Stimulated activated CD4-positive, alpha-beta T cell treated with anti-CD3 and anti-CD28 coated beads, TNF-alpha, amount 100 ng/mL, for 24 hours (primary cell): ENCODE measurements at places on chromosomes 4 and X.

- DNase-seq = no peak
Measured at GRCh38 chr4:178937130-178937529, 1494.9 kb upstream of the AGA start.

DNA sequence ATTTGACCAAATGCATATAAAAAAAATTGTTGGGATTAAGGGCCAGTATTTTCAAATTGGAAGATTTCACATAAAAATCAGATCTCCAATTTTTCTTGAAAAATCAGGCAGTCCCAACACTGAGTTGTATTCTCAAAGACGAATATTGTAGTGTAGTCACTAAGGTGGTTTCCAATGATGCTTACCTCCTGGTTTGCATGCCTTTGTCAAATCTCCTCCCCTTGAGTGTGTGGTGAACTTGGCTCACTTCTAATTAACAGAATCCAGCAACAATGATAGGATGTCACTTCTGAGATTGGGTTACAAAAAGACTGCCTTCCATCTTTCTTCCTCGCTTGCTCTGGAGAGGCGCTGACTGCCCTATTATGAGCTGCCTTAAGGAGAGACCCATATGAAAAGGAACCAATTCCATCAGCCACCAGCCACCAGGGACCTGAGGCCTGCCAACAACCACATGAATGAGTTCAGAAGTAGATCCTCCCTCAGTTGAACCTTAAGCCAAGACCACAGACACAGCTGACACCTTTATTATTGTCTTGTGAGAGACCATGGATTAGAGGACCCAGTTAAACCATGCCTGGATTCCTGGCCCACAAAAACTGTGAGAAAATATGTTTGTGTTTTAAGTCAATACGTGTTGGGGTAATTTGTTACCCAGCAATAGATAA is 31.2 kb upstream of the TSPAN5 start:
- no peak for DNase-seq

DNA sequence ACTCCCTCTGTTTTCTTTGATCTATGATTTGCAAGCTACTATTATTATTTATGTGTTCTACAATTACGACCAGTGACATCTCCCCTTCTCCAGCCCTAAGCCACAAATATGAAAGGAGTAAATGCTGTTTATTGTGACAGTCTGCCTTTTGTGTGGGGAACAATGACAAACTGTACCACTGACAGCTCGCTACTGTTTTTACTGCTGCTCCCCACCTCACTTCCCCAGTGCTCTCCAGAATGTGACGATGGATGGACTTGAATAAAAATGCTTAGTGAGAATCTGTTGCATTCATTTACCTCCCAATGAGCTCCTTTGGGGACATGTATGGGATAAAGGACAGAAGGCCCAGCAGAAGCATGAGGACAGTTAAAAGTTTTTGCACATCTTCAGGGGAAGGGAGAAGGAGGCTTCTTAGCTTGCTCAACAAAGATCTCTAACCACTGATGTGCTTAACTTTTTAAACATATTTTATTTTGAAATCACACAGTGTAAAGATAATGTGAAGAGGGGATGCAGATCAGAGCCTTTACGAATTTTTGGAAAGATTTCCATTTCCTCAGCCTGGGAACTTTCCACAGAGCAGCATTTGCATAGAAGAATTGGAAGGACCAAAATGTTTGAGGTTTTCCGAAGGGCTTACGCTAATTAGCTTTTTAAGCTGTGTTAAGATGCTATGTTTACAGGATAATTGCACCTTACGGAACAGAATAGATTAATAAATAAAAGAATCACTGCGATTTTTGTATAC is 485.1 kb upstream of the TENM3 start:
- no peak for DNase-seq

GRCh38 chrX:101729986-101730385 is 70.3 kb upstream of the ARMCX2 start:
- DNase-seq = no peak

- DNase-seq = no peak
Measured at GRCh38 chrX:111039606-111040005, 56.4 kb upstream of the PAK3 start.

DNA sequence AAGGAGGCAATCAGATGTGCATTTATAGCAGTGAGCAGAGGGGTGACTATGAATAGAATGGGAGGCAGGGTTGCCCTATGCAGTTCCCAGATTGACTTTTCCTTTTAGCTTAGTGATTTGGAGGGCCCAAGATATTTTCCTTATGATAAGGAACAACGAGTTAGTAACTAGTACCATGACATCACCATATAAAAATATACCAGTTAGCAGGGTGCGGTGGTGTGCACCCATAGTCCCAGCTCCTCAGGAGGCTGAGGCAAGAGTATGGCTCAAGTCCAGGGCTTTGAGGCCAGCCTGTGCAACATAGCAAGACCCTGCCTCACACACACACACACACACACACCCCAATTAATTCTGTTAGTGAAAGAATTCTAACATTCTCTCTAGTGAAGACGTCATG is 53.0 kb downstream of the IL13RA2 start:
- no peak for DNase-seq

DNA sequence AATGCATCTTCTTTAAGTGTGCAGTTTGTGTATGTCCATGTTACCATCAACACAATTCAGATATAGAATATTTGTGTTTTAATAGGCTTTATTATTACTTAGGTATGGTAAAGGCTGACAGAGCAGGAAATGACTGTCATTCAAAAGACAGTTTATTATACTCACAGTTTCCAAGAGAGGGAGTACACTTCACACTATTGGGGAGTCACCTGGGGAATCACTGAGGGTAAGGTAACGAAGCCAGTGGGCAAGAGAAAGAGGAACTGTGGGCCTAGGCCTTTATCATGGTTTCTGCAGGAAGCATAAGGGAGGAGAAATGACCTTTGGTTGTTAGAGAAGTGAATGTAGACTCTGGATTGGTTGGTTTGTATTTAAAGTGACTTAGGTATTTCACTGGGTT is 235.1 kb upstream of the HCCS start:
- no peak for DNase-seq

GRCh38 chr4:101850698-101851097 is 60.2 kb downstream of the BANK1 start:
- DNase-seq = no peak

DNA sequence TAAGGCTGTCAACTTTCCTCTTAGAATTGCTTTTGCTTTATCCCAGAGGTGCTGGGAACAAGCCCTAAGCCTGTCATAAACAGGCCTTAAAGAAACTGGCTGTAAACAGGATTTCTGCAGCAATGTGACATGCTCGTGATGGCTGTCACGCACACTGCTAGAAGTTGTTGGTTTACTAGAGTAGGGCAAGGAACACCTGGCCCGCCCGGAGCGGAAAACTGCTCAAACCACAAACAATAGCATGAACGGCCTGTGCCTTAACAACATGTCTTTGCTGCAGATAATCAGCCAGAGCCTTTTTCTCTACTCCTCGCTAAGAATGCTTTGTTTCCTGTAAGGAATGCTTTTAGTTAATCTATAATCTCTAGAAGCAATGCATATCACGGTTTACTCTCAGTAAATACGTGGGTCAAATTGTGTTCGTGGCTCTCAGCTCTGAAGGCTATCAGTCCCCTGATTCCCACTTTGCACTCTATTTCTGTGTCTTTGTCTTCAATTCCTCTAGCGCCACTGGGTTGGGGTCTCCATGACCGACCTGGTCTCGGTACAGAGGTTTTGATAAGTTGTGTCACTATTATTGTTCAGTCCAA is 318.3 kb downstream of the GLUD2 start:
- DNase-seq = no peak

DNA sequence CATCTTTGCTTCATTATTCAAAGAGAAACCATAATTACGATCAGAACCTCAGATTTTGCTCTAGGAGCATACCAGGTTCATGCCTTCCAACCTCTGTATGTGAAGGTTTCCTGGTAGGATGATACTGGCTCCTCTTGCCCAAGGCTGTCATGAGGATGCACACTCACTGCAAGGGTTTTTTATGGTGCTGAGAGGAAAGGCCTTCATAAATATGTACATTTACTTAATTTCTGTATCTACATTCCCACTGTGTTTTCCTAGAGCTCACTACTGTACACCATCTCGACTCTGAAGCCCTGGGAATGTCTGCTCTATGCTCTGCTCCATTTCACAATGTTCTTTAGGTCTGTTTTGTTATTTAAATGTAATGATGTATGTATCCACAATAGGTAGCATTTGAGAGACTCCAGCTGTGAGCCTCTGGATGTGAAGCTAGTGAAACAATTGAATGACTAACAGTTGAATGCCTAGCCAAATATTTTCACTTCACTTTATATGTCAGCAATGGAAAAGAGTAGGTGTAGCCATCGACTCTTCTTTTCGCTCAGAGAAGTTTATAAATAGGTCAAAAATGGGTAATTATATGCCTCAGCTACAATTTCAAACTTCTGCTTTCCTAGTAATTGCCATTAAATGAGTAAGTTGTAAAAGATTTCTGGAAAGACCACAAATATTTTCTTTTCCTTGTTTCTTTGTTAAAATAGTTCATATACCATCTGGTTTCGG is 228.0 kb downstream of the PALLD start:
- DNase-seq = no peak

DNA sequence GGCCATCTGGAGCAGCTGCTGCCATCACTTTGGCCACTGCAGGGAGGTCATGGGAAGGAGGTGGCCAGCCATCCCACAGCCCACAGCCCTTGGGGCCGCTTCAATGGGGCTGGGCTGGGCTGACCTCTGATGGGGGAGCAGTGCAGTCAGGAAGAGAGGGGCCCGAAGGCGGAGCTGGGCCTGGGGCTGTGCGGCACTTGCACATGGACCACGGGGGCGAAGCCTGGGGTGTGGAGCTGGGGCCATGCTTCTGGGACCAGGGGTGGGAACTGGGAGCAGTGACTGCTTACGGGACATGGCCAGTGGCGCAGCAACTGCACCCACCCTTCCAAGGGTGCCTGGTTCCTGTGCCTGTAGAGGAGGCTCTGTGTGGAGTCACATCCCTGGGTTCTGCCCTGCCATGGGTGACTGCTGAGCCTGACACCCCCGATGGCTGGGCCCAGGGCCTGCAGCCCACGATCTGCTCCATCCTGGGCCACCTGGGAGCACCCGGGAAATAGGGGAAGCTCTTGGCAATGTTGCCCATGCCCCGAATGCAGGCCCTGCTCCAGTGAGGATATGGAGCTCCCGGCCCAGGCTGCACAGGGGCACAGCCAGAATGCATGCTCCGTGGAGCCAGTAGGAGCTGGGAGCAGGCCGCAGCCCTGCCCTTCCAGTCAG is 22.4 kb upstream of the SULT1B1 start:
- no peak for DNase-seq

GRCh38 chr4:155709918-155710317 is 43.3 kb downstream of the GUCY1A1 start:
- DNase-seq = no peak

DNA sequence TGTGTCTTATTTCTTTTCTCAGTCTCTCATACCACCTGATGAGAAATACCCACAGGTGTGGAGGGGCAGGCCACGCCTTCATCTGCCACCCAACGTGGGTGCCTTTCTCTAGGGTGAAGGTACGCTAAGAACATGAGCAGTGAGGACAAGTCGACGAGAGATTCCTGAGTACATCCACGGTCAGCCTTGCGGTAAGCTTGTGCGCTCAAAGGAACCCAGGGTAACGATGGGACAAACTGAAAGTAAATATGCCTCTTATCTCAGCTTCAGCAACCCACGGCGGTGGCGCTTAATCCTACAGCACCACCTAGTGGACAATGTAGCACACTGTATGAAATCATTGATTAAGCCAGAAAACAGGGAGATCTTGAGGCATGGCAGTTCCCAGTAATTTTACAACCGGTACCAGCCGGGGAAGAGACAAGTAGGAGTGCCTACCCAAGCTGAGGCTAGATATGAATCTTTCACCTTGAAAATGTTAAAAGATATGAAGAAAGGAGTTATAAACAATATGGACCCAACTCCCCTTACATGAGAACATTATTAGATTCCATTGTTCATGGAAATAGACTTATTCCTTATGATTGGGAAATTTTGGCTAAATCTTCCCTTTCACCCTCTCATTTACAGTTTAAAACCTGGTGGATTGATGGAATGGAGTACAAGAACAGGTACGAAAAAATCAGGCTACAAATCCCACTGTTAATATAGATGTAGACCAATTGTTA is 63.0 kb downstream of the ZNF732 start:
- peak; percentile 46 for DNase-seq

DNA sequence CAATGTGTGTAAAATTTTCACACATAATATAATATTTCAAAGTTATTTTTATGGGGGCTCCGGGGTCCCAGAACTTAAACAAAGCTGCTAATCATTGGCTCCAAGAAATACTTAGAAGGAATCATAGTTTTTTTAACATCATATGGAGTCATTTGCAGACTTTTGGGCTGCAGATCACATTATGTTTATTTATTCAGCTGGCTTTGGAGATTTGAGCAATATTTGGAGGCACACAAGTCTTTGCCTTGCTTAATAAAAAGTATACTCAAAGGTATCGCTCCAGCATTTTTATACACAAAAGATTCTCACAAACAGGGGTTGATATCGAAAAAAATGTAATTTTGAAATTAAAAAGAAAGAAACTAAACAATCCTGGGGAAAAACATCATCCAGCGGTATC is 382.5 kb upstream of the TENM3 start:
- DNase-seq = no peak

DNA sequence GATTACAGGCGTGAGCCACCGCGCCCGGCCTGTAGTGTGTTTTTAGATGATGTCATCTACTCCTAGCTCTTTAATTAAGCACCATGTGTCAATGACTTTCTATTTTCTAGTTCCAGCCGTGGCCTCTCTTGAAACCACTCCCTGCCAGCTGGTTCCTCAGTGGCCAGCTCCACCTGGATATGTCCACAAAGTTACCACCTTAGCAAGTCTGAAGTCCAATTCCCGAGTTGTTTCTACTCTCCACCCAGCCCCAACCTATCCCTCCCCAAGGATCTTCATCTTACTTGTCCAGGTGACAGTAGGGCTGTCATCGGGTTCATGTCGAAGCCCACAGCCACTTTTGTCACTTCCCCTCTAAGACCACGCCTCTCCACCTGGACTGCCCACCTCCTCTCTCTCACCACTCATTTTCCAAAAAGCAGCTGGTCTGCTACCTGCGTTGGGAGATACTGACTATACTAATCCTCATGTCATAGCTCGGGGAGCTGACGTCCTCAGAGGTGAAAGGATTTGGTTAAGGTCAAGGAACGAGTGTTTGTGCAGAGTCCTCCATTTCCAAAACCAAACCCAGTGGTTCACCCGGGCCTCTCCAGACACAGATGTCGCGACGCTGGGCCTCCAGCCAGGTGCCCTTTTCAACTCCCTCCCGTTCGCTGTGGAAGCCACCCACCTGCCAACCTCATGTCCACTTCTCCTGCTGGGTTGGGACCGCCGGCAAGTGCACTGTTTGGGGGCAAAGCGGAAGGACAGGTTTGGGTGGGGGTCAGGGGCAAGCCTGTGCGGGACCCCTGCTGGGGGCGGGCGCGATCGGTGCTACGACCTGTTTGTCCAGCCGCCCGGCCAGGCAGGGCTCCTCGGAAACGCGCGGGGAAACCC is 704 bp downstream of the FAM3A start:
- no peak for DNase-seq
